ENCODE measurements at places on chromosomes 4 and X. TPM values are rescaled to one million over a fixed set of nuclear protein-coding genes. Genes with fewer than 3 reads are reported as not detected.

The TRPC3 gene
- 1.00 TPM for polyA plus RNA-seq

The P2RY4 gene
- polyA plus RNA-seq, result 0.18 TPM

The ETFDH gene
- polyA plus RNA-seq, result 33.0 TPM

The BMPR1B gene
- 26.8 TPM for polyA plus RNA-seq

The SLIT2 gene
- polyA plus RNA-seq, result 55.6 TPM

- no peak for DNase-seq
Measured at GRCh38 chr4:949656-950055, 17.4 kb downstream of the TMEM175 start.

DNA sequence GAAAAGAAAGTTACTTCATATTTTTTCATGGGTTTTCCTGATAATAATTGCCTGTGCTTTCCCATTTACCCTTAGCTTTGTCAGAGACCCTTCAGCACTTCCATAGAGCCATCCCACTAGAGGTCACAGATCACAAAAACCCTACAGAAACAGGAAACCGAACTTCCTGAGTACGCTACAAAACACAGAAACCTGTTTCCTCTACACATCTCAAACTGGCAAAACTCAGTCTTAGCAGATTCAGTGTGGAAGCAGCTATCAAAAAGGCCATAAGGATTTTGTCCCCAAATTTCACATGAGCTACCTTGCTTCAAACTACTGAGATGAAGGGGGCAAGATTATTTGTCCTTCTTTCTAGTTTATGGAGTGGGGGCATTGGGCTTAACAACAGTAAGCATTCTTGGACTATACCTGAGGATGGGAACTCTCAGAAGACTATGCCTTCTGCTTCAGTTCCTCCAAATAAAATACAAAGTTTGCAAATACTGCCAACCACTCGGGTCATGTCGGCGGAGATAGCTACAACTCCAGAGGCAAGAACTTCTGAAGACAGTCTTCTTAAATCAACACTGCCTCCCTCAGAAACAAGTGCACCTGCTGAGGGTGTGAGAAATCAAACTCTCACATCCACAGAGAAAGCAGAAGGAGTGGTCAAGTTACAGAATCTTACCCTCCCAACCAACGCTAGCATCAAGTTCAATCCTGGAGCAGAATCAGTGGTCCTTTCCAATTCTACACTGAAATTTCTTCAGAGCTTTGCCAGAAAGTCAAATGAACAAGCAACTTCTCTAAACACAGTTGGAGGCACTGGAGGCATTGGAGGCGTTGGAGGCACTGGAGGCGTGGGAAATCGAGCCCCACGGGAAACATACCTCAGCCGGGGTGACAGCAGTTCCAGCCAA, at the start of gene MMRN1:
MMRN1 (plus strand) TSS at position 206 of the 902 bp plus-strand sequence; CDS start at position 324, 118 bp downstream.
- no peak for DNase-seq

GRCh38 chr4:42281324-42282020, 115.8 kb upstream of the SHISA3 start:
- no peak for DNase-seq

GRCh38 chr4:127239902-127240763, 392.6 kb upstream of the INTU start:
- DNase-seq, result no peak

- no peak for DNase-seq
Measured at GRCh38 chr4:172601195-172601594, 567.4 kb upstream of the GALNT7 start.

DNA sequence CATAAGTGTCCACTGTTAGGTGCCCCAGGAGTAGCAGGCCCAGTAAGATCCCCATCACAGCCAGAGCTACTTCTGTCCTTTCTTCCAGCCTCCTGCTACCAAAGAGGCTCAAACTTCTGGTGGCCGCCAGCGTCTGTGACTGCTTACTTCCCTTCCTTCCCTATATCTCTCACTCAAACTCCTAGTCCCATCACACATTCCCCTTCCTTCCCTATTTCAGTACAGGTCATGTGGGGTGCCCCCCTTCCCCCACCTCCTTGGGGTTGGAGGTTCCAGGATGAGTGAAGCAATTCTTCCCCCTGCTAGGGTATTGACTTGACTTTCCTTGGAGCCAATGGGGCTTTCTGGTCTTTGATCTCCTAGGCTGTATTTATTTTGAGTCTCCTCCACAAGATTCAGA, at the start of gene VSIG4:
VSIG4 (minus strand) TSS at position 137 of the 400 bp plus-strand sequence; CDS start at position 55, 82 bp downstream.
- DNase-seq, result no peak

DNA sequence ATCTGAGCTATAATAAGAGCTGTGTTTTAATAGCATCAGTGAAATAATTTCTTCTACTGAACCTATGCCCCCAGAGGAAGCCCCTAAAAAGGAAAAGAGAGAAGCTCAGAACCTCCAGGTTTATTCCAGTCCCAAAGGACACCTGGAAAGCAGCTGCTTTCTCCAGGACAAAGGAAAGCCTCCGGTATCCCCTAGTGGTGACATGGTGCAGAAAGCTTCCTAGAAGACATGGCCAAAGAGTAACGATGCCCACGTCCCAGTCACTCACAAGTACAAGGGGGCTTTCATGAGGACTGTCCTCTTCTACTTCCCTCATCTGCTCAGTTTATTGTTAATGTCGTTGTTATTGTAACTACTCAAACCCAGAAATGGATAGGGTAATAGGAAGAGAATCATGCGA, 343.9 kb downstream of the UNC5C start:
- no peak for DNase-seq

- DNase-seq, result no peak
Measured at GRCh38 chrX:123170546-123170945, 13.5 kb upstream of the GRIA3 start.

GRCh38 chr4:21948347-21949072, at the start of gene KCNIP4:
KCNIP4 (minus strand) TSS chr4:21948772.
- no peak for DNase-seq

DNA sequence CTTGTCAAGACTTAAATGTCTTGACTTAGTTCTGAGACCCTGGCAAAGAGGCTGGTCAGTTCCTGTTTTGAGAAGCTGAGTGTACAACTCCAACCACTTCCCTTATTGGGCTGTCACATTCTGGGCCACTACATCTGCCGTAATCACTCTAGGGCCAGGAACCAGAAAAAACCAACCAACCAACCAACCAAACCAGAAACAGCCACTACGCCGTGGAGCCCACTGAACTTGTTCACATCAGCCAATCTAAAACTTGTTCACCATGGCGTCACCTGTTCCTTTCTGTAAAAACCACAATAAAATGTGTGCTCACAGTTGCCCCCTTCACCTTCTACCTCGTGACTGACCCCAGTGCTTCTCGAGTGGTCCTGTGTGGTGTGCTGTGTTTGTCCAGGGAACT, 107.3 kb downstream of the JADE1 start:
- no peak for DNase-seq

DNA sequence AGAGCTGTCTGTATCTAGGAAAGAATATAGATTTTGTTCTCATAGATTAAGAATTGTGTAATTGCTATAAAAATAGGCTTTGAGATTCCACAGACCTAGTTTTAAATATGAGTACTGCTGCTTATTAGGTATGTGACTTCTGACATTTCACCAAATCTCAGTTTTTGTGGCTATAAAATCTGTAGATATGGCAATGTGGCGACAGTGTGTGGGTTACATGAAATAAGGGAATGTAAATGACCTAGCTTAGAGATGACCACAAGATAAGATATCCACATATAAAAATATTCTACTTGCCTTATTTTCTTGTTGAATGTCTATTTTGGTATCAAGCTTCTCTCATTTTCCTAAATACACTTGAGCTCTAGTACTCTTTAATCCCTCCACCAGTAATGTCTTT, 193.8 kb downstream of the UNC5C start:
- no peak for DNase-seq

DNA sequence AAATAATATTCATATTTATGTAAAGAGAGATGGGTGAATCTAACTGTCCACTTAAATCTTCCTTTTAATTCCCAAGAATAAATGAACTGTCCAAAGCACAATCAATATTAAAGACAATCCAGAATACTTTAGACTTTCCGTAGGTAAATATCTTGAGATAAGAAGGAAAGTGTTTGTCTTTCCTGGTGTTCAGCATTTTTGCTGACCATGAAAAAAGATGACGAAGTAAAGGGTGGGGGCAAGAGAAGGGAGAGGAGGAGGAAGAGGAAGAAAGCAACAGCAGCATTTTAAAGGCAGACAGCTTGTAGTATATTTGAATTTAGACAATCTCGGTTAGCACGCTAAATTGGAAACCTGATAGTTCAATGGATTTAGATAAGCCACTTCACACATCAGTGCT, 498.2 kb downstream of the KCNIP4 start:
- DNase-seq, result no peak

GRCh38 chrX:73826996-73827395, 264.0 kb downstream of the CHIC1 start:
- DNase-seq, result no peak

GRCh38 chr4:106803083-106803482, 233.0 kb downstream of the DKK2 start:
- DNase-seq, result no peak

GRCh38 chr4:38706301-38706700, 42.3 kb downstream of the KLF3 start:
- DNase-seq, result no peak

- DNase-seq, result no peak
Measured at GRCh38 chrX:97167333-97167732, 283.6 kb downstream of the RPA4 start.

GRCh38 chr4:83906561-83906960, 370.7 kb downstream of the GPAT3 start:
- DNase-seq, result no peak

All from right renal pelvis (tissue), 4 donors.